ENCODE measurements at places on chromosomes 1 and 21.

DNA sequence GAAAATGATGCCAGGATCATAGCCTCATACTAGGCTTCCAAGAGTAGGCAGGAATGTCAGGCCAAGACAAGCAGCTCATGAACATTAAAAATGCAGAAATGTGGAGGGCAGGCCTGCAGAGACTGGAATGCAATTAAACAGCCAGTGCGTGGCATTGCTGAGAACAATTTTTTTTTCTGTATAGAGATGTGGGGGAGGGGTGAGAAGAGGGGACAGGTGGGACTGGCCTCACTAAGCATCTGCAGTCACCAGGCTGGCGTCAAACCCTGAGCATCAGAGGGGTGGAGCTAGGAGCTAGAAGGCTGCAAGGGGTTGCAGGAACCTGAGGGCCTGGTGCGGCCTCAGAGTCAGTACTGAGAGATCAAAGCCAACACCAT lies 114.1 kb downstream of the TNR start:
- no peak for DNase-seq

DNA sequence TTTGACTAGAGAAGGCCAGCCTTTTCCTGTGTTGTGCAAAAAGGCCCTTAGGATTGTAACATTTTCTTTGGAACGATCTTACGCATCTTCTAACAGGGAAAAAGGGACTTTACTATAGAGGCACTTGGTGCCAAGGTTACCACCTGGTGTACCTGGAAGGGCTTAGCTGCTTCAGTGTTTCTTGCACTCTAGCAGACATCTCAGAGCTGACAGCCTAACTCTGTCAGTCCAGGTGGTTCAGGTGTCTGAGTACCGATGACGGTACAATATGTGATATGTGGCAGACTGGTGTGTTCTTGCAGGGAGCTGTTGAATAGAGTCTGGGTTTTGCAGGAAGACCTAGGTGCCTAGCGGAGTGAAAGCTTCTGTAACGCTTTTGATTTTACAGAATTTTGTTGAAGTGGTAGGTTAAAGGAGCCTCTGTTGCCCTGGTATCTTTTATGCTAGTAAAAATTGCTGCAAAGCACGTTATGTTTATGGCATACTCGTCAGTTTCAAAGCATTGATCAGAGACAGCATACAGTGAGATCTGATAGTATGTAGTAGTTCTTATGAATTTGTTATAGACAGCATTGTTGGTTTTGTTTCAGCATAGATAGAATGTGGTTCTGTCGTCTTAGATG lies 1.4 kb downstream of the MAGI3 start:
- DNase-seq, result no peak

DNA sequence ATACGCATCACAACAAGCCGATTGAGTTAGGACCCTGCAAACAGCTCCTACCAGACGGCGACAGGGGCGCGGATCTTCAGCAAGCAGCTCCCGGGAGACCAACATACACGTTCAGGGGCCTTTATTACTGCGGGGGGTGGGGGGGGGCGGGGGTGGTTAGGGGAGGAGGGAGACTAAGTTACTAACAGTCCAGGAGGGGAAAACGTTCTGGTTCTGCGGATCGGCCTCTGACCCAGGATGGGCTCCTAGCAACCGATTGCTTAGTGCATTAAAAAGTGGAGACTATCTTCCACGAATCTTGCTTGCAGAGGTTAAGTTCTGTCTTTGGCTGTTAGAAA lies 162.0 kb downstream of the RUNX1 start:
- DNase-seq, result no peak

- no peak for DNase-seq
Measured at GRCh38 chr1:205950280-205950679, 7.0 kb upstream of the SLC26A9 start.

- no peak for DNase-seq
Measured at GRCh38 chr1:228378873-228379460, 27.7 kb downstream of the TRIM11 start.

DNA sequence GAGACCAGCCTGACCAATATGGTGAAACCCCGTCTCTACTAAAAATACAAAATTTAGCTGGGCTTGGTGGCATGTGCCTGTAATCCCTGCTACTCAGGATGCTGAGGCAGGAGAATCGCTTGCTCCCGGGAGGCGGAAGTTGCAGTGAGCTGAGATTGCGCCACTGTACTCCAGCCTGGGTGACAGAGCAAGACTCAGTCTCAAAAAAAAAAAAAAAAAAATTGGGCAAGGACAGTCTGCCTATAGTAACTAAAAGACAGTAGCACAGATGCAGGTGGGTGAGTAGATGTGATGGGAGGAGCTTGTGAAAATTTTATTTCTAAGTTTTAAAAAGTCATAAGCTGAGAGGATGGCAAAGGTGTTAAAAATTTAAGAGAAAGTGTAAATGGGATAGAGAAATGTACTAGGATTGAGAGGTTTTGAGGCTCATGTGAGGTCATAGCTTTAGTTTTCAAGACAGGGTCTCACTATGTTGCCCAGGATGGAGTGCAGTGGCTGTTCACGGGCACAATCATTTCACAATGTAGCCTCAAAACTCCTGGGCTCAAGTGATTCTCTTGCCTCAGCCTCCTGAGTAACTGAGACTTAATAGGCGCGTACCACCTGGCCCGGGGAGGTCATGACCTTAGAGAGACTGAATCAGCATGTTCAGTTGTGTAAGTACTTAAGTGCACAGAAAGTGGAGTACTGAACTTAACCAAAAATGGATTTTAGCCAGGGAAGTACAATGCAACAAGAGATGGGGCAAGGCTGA lies 33.7 kb downstream of the PTP4A2 start:
- DNase-seq, result no peak

Data from cortex of kidney (tissue), 1 donor.